ENCODE measurements at places on chromosomes 13 and 19.

GRCh38 chr13:41502673-41503072, 45.3 kb downstream of the RGCC start:
- DNase-seq: peak; percentile 88

DNA sequence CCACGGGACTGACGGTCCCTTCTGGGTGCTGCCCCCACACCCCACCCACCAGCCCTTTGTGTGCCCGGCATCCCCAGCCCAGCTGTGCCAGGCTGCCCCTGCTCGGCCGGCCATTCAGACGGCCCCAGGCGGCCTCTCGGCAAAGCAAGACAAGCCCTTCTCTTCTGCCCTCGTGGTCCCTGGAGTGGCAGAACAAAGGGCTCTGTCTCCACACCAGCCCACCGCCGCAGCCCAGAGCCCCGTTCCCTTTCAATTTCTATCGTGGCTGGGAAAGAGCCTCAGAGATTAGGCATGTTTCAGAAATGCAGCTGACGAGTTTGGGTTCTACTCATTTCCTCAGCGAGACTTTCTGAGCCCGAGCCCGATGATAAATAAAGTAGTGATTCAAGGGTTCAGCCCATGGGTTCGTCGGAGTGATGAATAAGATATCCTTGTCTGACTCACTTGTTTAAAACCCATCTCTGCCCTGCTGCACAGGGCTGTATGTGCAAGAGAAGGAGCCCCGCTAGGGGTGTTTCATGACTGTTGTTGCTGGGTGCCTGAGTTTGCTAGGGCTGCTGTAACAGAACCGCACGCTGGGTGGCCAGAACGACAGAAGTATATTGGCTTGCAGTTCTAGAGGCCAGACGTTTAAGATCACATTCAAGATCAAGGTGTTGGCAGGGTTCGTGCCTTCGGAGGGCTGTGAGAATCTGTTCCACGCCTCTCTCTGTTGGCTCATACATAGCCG, 4.3 kb downstream of the MYO9B start:
- peak; percentile 97 for DNase-seq

DNA sequence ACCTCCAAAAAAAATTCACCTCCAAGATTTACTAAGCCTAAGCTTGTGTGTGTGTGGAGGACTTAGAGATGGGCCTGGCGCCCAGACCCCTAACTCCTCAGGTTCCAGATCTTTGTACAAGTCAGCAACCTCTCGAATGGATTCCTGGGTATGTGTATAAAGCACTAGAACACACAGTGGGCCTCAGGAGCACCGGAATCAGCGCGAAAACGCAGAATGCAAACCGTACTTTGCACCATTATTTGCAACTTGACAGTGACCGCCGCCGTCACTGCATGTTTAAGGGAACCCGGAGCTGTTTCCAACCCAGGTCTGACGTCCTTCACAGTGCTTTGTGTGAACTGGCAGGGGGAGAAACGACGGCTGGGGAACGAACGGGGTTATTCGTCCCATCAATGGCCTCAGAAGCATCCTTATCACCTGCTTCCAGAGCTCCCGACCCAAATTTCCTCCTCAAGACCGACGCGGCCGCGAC, 688 bp downstream of the ZNF606 start:
- no peak for DNase-seq

DNA sequence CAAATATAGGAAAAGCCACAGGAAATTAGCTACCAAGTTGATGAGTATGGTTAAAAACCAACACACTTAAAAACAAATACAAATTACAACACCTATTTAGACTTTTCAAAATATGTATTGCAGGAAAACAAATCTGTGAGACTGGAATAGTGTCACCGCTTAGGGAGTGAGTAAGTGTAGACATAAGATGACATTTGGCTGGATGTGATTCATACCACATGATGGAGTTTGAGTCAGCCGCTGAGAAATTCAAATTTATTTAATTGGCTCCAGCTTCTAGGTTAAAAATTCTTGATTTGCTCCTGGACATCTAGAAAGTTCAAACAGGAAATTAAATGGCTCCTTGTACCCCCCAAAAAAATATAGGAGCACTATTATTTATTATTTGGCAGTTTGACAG, 531.7 kb downstream of the SLITRK1 start:
- DNase-seq: no peak

DNA sequence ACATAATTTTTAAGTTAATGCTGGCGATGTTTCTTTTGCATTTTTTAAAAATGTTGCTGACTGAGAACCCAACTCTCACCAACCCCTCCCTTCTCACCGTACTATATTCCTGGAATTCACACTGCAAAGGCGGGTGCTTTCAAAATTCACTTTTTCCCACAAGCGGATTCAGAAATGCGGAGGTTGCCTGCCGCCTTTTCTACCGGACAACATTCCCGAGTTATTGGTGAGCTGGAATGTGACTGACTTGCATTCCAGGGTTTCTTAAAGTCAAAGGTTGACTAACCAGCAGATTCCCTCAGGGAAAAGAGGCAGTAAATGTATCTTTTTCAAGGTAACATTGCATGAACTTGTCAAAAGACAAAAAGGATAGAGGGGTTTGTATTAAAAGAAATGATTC, 113.3 kb downstream of the RAB20 start:
- DNase-seq: no peak

DNA sequence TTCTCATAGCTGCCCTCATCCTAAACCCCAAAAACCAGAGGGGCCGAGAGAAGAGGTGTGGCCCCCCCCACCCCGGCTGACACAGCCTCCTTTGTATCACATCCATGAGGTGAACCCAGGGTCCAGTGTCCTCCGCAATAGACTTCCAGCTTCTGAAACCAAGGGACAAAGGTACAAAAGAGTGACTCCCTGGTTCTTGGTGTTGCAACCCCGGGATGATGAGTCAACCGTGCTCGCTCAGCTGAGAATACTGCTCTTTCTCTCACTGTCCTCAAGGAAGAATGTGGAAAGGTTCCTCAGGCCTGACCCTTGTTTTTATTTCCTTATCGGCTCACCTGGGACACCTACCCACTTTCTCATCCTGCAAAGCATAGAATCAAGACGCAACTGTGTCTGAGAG, 5.5 kb downstream of the SLC15A1 start:
- DNase-seq: no peak

DNA sequence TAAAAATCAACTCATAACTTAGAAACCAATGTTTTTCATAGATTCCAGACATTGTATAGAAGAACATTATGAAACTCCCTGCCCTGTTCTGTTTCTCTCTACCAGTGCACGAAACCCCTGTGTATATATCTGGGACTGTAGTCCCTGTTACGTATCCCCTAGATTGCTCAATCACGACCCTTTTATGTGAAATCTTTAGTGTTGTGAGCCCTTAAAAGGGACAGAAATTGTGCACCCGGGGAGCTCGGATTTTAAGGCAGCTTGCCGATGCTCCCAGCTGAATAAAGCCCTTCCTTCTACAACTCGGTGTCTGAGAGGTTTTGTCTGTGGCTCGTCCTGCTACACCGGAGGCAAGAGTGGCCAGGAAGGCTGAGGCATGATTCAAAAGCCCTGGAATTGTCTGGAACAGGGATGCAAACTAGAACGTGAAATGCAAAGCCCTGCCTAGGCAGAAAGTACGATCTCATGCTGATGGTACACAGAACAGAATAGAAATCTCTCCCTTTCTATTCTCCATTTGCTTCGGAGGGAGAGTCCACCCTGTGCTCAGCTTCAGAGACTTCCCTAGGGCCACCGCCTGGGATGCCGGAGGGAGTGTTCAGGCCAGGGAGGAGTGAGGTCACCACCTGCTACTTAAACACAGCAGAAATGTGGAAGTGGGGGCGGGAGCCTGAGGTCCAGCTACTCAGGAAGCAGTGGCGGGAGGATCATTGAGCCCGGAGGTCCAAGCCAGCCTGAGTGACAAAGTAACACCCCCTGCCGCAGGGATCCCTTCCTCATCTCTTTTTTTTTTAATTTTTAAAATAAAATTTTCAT, 758 bp upstream of the ZNF888 start:
- no peak for DNase-seq

DNA sequence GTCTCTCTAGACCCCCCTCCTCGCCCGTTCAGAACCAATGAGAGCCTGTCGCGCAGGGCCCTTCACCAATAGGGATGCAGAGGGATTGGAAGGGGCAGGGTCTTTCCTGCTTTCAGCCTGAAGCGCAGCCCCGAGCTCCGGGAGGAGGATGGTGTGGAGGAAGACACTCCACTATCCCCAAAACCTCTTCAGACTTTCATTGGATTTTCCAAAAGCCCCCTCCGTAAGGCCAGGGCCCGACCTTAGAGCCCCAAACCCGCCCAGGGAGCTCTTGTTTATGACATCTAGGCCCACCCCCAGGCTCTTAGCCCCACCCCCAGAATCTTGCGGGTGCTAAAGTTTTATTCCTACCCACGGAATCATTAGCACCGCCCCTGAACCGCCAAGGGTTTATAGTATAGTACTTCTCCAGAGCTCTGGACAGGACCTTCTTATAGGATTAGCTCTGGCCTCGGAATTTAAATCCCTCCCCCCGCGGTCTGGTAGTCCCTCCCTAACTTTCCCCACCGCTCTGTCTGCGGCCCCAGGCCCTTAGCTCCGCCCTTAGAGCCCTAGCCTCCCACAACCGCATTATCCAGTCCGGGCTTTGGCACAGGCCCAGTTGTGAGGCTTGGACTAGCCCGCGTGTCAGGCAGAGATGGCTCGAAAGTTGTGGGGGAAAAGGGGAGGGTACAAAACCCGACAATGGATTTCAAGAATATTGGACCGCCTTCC, 6.6 kb upstream of the EML2 start:
- peak; percentile 93 for DNase-seq

GRCh38 chr13:27309967-27310598, 39.5 kb downstream of the RASL11A start:
- no peak for DNase-seq

DNA sequence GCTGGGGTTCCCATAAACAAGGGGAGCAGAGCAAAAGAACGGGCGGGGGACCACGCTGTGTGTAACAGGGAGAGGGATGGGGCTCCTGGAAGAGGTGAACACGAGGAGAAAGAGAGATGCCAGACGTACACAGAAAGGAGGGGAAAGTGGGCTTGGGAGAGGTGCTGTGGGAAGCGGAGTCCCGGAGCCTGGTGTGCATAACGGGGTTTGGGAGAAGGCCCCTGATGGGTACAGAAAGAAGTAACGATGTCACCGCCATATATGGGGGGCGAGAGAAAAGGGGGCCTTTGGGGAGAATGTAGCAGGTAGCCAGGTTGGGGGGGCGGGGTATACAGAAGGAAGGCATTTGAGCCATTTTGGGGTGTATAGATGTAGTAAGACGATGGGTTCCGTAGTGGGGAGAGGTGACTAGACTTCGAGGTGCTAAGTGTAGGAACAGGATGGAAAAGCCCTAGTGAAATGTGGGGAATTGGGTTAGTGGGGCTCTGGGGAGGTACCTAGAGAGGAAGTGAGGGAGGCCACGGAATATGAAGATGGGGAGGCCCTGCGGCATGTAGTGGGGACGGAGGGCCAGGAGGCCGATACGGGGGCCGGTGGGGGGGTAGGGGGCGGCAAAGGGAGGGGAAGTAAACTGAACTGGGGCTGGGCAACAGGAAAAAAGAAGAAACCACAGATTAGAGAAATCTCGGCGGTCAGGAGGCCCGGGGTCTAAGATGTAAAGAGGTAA, 787 bp downstream of the ZNF580 start:
- peak; percentile 50 for DNase-seq

DNA sequence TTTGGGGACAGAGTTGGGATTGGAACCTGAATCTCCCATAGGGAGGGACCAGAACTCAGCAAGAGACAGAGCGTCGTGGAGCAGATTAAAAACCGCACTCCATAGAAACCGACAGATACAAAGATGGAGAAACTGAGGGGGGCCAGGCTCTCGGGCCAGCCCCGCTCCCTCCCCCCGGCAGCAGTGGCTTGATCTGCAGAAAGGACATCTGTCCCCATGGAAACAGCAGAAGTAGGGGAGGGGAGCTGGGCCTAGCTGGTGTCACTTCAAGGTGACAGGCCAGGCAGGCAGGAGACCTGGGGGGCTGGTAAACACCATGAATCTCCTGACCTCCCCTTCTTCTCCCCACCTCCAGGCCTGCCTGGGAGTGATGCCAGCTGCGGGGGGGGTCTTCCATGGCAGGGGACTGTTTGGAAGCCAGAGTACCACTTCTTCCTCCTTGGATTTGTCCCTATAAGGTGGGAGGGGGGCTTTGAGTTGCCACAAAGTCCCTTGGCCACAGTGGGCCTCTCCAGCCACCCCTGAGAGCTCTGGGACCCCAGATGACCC, 10.9 kb downstream of the TMIGD2 start:
- DNase-seq: no peak

DNA sequence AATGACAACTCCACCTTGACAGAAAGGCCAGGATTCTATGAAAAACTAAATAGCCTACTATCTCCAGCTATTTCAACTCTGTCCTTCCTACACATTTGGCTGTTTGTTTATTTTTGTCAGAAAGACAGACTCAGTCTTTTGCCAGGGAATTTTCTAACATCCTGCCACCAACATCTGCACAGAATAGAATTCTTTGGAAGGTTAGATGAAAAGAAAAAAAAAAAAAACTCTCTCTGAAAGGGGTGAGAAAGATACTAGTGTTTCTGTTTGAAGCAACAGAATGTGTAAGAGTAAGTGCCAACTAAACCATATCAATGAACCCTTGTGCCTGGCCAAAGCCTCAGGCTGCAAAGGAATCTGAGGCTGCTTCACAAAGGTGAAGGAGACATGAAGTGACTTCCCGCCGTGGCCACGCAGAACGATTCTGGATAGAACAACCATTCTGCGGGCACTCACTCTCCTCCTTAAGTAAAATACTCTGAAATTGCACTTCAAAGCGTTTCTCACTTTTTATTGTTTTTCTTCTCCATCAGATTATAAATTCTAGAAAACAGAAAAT, 498.2 kb downstream of the IRS2 start:
- DNase-seq: no peak

- peak; percentile 52 for DNase-seq
Observed at GRCh38 chr19:45607071-45608029, 5.3 kb upstream of the GPR4 start.

DNA sequence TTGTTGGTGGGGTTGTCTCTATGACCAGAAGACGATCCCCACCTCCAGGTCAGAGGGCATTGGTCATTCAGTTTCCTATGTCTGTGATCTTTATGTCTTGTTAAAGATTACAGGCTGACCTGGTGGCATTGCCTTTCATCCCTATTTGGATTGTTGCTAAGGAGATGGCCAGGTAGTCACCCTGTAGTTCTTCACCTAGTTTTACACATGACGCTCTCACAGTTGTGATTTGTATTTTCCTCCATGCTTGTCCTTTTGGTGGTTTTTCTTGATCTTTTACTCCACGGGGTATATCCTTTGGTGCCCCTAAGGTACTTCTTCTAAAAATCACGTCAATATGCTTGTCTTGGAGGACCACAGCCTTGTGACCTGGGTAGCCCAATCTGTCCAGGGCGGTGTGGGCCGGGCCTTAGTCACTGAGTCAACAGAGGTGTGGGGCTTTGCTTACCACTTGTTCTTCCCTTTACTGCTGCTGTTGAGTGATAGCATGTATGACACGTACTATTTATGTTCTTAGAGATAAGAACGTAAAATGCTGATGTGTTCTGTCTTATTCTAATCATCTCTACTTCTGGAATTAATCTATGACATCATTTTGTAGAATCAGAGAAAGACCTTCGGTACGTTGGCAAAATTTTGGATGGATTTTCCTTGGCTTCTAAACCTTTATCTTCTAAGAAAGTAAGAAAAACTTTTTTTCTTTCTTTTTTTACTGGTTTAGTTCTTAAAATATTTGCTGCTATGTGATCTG, 20.1 kb downstream of the GPATCH1 start:
- DNase-seq: no peak

Data from GM12865 (cell line).